ENCODE measurements at places on chromosomes 5 and 9.
A peak's percentile ranks its signal among the peaks of the same experiment; 100 is the strongest.

DNA sequence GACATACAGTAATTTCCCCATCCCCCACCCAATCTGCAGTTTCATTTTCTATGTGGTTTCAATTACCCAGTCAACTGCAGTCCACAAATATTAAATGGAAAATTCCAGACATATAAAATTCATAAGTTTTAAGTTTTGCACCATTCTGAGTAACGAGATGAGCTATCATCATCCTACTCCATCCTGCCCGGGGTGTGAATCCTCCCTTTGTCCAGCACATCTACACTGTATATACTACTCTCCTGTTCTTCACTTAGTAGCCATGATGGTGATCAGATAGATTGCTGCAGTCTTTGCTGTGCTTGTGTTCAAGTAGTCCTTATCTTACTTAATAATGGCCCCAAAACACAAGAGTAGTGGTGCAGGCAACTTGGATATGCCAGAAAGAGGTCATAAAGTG is 11.3 kb downstream of the OXCT1 start:
- no peak for DNase-seq

- DNase-seq: peak; percentile 66
Observed at GRCh38 chr9:137300567-137301080, 1.4 kb downstream of the NRARP start.

DNA sequence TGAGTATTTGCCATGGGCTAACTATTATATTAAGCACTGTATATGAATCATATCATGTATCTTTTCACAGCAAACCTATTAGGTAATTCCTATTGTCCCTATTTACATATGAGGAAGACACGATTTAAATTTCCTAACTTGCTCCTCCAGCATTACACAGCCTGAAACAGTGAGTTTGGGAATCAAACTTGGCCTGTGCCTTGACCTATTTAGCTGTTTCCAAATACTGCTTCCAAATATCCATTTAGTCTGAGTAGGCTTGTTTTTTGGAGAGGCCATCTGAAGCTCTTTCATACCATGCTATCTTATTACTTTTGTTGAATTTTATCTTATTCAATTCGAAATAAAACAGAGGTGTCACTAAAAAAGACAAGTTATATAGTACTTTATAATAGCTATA is 447.3 kb upstream of the MPDZ start:
- DNase-seq: no peak

DNA sequence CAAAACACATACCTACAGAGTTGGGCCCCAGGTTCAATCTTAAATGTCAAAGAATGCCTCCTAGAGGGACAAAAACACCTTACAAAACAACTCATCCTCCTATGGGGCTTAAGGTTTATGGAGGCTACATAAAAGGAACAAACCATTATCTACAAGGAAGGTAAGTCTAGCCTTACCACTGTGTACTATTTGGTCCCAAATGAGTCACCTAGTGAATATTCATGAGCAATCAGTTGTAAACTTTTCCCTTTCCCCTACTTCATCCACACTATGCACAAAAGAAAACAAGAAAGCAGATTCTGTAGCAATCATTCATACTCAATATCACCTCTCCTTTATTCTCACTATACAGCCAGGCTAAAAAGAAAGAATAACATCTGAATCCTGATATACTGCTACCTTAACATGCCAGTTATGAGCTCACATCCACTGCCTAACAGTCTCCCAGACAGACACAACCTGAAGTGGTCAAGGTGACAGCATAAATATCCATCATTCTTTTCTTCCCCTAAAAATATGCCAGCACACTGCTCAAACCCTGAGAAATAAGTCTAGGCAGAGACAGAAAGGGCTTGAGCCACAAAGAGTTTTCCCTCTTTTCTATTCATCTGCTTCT is 6.2 kb downstream of the OXCT1 start:
- no peak for DNase-seq

GRCh38 chr5:126519637-126520592 is 75.1 kb downstream of the ALDH7A1 start:
- DNase-seq: no peak

DNA sequence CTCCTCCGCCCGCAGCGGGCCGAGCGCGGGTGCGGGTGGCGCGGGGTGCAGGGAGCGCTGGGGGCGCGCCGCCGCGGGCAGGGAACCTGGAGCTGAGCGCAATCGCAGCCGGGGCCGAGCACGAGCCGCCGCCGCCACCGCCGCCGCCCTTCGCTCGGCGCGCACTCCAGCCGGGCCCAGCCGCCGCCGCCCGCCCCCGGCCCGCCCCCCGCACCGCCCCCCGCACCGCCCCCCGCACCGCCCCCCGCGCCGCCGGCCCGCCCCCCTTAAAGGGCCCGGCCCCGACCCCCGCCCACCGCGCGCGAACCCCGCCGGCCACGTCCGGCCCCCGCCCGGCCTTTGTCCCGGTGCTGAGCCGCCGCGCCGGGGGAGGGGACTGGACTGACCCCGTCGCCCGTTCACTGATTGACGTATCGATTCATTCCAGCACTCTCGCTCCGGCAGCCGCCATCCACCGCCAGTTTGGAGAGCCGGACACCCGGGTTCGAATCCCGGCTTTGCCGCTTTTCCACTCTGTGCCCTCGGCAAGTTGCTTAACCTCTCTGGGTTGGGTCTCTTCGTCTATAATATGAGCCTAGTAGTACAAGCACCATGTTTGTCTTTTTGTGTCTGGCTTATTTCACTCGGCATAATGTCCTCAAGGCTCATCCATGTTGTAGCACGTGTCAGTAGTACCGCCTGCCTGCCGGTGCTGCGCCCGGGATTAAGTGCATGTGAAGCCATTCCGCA is at the start of gene SH3PXD2B:
TSS of gene SH3PXD2B (minus strand) at position 168 of the 729 bp plus-strand sequence. CDS start 173 bp downstream, outside the sequence.
- peak; percentile 66 for DNase-seq

DNA sequence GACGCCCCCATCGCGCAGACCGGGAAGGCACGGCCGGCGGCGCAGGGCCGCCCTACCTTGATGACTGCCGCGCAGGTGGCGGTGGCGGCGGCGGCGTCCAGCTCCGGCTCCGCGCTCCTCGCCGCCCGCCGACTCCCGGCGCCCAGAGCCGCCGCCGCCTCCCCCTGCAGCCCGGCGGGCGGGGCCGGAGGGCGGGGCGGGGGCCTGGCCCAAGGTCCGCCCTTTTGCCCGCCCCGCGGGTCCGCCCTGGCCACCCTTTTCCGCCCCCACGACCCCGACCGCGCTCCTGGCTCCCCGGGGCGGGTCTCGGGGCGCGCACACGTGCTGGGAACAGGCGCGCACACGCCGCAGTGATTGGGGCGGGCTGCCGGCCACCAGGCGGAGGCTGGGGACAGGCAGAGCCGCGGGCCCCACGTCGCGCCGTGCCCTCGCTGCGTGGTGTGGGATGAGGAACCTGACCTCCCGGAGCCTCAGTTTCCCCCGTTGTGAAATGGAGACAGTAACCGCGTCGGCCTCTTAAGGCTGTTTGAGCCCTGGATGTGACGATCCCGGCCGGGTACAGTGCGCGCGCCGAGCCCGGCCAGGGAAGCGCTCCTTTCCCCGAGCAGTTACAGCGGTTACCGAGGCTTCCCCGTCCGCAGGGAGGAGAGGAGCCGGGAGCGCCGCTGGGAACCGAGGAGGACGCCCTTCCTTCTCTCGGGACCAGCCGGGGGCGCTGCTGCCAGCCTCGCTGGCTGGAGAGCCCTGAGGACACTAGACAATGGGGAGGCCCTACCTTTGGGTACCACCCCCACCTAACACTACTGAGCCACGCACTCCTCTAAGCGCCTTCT is at the start of gene CORO2A:
TSS of gene CORO2A (minus strand) at position 135 of the 833 bp plus-strand sequence. CDS start 34,977 bp downstream, outside the sequence.
- DNase-seq: peak; percentile 83

DNA sequence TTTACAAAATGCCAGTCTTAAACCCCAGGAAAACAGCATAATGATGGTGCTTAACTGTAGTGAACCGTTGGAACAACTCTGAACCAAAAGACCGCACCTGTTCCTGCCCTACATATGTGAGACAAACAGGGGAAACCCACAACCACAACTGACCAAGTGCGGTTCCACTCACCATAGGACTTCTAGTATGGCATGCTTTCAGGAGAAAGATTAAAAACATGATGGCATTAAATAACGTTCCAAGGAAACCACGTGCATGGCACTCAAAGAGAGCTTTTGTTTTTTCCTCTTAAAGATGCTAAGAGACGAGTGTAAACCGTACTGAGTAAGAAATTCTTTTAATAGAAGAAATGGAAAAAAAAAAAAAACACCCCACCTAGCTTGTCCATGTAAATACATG is 119.8 kb downstream of the SSBP2 start:
- peak; percentile 85 for DNase-seq

- no peak for DNase-seq
Observed at GRCh38 chr5:139699351-139699750, 51.2 kb downstream of the CXXC5 start.

DNA sequence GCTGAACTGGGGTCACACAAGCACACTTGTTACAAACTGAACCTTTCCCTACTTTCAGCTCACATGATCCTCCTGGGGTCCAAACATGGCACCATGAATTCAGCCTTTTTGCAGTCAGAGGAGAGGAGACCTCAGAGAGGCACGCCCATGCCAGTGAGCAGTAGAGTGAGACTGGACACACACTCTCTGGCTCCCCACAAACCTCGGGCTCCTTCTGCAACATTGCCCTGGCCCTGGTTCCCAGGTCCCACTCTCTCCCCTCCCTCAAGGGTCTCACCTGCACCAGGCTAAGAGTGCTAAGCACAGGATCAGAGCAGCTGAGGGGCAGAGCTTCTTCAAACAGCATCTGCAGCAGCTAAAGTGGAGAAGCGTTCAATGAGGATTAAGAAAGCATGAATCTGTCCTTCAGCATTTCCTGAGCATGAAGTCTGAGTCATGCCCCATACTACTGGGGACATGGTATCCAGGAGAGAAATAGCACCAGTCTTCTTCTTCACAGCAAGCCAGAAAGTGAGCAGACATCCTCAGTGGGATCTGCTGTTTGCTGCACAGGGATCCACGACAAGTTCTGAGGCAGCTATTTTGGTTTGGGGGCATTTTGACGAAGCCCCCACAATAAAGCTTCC is 27.2 kb downstream of the SLC35A4 start:
- DNase-seq: peak; percentile 45

GRCh38 chr5:8528106-8528505 is 659.2 kb downstream of the MTRR start:
- no peak for DNase-seq

DNA sequence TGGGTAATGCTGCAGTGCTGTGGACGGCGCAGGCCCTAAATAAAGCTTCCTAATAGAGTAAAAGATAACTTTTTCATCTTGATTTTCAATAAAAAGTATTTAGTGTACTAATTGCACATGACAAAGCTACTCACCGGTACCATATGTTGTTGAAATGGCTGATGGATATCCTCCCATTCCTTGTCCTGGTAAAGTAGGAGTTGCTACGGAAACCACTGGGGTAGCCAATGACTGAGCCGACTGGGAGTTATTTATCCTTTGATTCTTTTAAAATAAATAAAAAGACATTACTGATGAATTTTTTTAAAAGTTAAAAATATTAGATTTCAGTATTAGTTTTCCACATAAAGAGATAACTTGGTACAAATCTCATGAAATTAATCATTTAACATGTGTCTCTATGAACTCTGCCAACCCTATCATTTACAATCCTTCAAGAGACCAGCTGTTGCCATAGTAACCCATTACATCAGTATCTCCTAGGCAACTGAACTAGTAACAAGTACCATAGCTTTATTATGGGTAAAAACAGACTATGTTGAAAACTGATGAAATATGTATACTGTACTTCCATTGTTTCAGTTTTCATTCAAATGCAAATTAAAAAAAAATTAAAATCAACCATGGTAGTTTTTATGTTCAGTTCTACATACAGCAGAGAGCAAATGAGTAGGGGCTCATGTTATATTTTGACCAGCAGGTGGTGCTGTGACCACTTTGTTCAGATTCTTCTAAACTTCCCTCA is 153.7 kb downstream of the MEF2C start:
- peak; percentile 89 for DNase-seq

DNA sequence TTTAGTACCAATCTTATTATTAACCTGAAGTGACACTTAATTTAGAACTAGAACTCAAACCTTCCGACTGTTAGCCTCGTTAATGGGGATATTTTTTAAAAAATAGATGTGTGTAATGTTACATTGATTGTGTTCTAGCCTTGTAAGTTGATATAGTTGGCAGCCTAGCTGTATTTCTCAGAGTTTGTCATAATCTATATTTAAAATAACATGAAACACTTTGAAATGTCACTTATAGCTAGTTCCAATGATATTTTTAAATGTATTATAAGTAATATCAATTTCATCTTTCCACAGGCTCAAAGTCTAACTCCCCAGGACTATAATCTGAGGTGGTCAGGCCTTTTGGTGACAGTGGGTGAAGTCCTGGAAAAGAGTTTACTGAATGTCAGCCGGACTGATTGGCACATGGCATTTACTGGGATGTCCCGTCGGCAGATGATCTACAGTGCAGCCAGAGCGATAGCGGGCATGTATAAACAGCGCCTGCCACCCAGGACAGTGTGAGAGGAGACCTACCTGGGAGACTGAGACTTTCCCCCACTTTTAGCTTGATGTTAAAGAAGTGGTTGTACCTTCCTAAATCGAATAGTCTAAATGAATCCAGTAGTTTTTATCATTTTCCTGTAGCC is 34.1 kb downstream of the PRRC1 start:
- DNase-seq: no peak

DNA sequence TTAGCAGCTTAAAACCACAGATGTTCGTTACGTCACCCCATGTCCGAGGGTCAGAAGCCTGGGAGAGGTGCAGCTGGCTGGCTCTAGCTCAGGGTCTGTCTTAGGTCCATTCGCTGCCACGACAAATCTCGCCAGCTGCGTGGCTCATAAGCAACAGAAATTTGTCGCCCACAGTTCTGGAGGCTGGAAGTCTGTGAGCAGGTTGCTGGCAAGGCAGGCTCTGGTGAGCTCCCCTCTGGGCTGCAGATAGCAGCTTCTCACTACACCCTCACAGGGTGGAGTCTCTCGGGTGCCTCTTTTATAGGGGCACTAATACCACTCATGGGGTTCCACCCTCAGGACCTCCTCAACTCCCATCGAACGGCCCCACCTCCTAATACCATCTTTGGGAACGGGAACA is 40.1 kb upstream of the FCN2 start:
- DNase-seq: no peak

DNA sequence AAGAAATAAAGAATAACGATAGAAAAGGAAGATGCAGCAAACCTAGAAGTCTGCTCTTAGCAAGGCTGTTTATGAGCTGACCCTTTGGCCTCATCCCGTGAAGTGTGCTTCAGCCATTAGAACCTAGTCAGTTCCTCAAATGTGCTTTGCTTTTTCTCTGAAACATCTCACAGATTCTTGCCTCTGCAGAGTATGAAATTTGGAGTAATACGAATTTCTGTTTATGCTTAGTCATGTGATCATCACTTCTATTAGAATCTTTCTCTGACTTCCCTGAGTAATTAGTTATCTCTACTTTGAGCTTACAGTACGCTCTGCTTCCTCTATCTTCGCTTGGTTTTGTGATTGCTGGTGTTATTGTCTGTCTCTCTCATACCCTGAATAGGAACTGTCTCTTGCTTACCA is 11.3 kb downstream of the CYSTM1 start:
- DNase-seq: no peak

DNA sequence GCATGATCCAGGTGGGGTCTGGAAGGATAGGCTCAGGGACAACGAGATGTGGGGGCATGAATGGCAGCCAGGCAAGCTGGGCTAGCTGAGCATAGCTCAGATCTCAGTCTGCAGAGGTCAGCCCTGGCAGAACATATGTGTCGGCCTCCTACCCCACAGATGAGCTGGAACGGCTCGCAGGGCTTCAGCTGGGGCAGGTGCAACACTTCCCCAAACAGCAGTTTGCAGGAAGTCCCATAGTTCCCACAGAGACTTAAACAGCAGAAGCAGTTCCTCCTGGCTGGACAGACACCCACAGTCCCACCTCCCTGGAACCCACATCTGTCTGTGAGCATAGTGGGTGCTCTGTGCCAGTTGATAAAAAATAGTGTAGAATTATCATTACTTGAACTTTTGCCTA is 404.6 kb downstream of the GADD45G start:
- DNase-seq: peak; percentile 39

GRCh38 chr5:149961186-149961685 is 678 bp downstream of the SLC26A2 start:
- no peak for DNase-seq
